ENCODE measurements at places on chromosomes 7 and 10.

DNA sequence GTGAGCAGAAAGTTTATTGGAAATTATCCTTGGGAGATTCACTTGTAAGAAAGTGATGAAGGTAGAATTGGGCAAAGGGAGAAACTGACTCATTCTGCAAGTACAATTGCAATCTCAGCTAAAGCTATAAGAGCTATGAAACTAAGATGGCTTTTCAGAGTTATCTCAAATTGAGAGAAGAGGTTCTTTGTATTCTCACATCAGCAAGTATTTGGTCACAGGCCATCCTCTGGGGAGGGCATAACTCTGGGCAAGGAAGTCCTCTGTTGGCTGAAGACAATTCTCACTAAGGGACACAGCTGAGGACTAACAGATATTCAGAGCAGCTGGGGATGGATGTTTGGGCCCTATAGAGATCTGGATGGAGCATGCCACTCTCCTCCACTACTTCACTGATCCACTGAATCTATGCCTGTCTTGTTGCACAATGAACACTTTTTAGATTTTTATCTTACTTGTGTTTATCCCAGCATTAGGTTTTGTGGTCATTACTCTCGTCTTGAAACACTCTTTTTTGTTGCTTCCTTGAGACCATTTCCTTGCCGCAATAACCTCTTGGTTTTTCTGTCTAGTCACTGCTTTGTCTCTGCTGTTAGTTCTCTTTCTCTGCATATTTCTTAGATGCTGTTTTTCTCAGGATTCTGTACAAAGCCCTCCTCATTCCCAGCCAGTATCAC lies 115.1 kb downstream of the GNAI1 start:
- DNase-seq: no peak

DNA sequence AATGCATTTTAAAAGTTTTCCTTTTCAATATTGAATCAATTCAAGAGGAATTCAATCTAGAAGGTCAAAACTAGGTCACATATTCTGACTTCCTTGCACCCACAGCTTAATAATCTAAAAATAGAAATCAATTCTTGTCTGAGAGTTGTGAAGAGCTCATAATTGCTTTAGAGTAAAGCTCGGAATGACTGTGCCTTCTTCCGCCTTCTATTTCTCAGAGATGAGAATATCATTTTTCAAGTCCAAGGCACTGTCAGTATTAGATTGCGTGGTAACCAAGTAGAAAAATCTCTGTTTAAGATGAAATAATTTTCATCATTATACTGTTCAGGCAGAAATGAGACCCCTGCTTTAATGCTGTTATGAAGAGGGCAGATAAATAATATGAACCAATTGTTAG lies 272.2 kb upstream of the NFE2L3 start:
- DNase-seq: no peak

DNA sequence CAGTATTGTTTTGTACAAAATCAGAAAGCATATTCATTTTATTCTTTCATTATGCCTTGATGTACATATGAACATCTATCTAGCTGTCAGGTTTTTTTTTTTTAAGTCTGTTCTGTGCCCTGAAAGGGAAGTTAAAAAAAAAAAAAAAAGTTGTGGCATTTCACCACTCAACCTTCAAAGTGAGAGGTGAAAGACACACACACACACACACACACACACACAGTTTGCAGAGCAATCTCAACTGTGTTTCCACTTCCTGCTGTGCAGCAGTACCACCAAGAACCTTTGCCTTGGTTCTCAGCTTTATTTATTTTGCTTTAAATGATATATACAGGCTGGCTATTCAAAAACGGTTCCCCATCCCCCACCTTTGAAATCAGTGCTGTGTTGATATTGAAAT lies 955.6 kb downstream of the GATA3 start:
- no peak for DNase-seq

GRCh38 chr10:22433875-22434274 lies 88.6 kb downstream of the SPAG6 start:
- peak; percentile 64 for DNase-seq

DNA sequence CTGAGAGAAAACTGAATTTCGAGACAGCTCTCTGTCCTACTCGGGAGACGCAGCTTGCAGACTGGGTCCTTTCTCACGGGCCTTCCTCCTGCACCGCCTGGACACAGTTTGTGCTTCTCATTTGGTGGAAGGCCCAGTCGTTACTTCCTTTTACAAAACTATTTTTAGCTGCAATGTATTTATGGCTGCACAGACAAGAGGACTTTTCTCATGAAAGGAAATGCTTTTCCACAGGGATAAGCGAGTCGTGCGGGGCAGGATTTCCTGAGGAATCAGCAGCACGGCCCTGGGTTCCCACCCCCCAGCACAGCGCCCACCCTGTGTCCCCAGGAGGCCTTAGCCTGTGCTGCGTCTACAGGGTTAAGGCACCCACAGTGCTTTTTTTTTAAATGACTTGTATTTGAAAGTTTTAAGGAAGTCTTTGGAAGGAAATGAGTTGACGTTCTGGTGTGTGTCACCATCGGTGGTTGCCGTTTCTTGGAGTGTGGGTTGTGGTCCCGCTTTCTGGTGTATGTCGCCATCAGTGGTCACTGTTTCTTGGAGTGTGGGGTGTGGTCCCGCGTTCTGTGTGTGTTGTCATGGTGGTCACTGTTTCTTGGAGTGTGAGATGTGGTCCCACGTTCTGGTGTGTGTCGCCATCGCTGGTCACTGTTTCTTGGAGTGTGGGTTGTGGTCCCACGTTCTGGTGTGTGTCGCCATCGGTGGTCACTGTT lies 50.9 kb downstream of the INPP5A start:
- no peak for DNase-seq

DNA sequence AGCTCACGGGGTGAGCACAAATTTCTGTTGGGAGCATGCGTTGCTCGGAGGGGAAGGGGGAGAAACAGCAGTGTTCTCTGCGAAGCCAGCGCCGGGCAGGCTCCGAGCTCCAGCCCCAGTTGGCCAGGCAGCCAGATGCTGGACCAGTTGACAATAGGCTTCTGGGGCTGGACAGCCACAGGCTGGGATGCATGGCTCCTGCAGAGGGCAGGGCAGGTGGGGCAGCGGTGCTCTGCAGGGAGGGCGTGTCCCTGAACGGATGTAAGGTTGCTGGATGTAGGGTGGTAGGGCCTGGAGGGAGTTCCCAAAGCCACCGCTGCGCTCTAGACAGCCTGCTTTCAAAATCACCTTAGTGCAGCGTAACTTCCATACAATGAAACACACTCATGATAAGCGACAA lies 574.9 kb downstream of the GLRX3 start:
- no peak for DNase-seq

DNA sequence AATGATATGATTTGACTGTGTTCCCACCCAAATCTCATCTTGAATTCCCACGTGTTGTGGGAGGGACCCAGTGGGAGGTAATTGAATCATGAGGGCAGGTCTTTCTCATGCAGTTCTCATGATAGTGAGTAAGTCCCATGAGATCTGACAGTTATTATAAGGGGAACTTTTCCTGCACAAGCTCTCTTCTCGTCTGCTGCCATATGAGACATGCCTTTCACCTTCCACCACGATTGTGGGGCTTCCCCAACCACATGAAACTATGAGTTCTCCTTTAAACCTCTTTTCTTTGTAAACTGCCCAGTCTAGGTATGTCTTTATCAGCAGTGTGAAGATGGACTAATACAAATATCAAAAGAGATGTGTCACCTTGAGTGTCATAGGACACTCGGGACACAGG lies 502.7 kb upstream of the PODXL start:
- no peak for DNase-seq

DNA sequence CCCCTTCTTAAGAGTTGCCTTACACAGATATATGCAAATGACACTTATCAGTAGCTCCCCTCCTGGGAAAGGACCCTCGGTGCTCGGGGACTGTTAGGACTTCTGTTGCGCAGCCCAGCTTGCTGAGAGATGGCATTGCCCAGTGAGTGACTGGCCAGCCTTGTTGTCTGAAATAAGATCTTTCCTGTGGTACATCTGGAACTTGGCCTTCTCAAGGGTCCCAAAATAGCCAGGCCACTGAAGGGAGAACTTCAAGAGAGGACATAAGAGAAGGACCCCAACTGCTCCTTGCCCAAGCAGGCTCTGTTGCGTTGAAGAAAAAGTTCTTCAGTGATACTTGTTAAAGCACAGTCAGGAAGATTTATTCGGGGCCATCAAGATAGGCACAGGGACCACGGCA lies 17.3 kb downstream of the BAG3 start:
- no peak for DNase-seq

DNA sequence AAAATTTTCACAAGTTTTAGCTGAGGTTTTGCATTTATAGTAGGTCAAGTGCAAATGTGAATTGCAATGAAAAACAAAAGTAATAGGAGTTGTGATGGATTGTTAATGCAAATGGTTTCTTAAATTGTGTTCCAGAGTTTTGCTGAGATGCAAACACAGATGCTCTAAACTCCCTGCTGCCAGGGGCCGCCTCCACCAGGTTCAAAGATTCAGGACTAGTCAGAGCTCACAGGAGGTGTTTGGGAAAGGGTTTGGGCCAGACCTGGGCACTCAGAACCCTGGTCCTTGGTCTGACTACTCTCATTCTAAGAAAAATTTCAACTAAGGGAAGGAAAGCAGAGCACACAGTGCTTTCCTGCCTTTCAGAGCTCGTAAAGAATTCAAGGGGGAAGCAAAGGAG lies 193.1 kb downstream of the CCSER2 start:
- DNase-seq: no peak

- no peak for DNase-seq
Measured at GRCh38 chr7:152664636-152665035, 11.3 kb downstream of the XRCC2 start.
